ENCODE measurements at places on chromosomes 1 and 21.

GRCh38 chr1:7553042-7553690 lies 217.9 kb upstream of the VAMP3 start:
- no peak for DNase-seq

DNA sequence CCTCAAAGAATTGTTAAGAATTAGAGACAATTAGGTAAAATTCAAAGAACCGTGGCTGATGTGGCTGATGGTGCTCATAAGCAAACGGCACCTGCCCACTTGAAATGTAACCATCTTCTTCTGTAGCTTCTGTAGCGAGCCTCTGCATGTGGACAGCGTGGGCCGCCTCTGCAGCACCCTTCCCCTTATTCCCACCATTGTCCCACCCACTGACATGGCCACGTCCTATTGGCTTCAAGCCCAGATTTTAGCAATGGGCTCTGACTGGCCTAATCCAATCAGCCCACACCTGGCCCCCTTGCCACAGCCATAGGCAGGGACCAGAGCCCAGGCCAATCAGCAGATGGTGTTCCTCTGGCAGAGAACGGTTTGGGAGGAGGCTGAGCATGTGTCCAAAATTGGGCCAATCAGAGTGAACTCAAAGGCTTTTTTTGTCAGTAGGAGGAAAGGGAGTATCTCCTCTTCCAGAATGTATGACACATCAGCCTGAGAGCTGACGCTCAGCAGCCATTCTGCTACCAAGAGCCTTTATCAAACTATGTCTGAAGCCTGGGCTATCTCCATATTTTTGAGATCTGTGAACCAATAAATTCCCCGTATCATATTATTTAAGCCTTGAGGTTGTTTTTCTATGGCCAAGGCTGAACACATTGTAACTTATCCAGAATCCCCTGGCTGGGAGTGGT lies 518.5 kb downstream of the SMYD3 start:
- no peak for DNase-seq

DNA sequence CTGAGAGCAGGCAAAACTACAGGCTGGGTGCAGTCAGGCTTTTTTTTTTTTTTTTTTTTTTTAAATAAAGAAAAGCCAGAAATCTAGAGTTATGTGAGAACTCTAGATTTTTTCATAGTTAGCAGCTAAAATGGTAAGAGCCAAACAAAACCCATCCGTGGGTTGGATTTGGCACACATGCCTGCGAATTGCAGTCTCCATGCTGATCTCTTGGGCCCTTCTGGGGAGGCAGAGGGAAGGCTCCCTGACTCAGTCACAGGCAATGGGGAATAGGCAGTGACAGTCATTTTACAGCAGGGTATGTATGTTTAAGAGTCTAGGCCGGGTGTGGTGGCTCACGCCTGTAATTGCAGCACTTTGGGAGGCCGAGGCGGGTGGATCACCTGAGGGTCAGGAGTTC lies 2.6 kb downstream of the TXLNA start:
- DNase-seq: no peak

- DNase-seq: no peak
These were observed 2.7 kb downstream of the AMPD2 start for GRCh38 chr1:109622137-109622892.

- no peak for DNase-seq
These were observed 72.9 kb upstream of the RGS4 start for GRCh38 chr1:162996261-162996660.

GRCh38 chr1:79113836-79114235 lies 107.3 kb upstream of the ADGRL4 start:
- no peak for DNase-seq

DNA sequence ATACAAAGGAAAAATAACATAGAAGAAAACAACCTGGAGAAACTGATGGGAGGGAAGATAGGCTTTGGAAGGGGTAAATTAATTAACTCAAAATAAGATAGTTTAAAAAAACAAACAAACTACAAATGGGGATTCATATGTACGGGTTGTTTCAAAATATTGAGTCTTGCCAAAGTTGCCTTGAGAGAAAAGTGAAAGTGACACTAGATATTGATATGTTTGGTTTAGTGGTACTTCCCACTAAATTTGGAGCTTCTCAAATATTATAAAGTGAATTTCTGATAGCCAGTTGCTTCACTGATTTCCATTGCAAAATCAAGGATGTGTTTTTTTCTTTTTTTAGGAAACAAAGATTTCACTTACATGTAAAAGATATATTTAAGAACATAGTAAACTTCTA lies 149.5 kb upstream of the RUNX1 start:
- no peak for DNase-seq

DNA sequence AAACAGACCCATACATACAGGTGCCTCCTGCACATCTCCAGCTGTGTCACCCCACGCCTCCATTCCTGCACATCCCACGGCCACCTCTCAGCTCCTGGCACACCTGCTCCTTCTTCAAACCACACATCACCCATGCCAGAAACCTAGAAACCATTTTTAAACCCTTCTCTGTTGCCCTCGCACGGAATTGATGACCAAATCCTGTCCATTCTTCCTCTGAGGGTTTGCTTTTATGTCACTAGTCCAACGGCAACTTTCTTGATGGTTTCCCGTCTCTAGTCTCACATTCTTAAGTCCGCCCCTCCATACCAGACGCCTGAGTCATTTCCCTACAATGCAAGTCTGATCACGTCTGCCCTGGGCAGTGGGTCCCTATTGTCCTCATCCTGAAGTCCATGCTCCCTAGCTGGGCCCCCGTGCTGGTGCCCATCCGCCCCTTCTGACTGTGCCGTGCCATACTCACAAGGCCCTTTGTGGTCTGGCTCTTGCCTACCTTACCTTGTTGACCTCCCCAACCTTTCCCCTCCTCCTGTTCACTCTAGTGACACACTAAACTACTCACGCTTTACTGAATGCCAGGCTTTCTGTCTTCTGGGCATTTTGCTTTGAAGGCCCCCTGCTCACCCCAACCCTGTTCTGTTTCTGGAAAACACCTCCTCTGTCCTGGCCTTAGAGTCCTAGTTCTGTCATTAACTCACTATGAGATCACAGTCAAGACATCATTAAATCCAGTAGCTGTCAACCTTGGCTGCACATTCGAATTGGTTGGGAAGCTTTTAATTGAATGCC lies 17.6 kb downstream of the SLC2A1 start:
- no peak for DNase-seq
